Dermis lymphatic vessel endothelial cell (primary cell): ENCODE measurements at places on chromosomes 7 and 10. TPM values are rescaled to one million over a fixed set of nuclear protein-coding genes. Genes with fewer than 3 reads are reported as not detected.

SSBP1 gene
- total RNA-seq = 99.7 and 156 TPM in 2 replicates

DNAJC12 gene
- total RNA-seq = 1.3 and 1.5 TPM in 2 replicates

ACHE gene
- 2.2 and 5.1 TPM in 2 replicates for total RNA-seq

CCDC146 gene
- total RNA-seq = 1.2 and 2.1 TPM in 2 replicates

CTAGE4 gene
- total RNA-seq = 0.09 TPM in 1 of 2 replicates, not detected in the other

FKBP6 gene
- total RNA-seq = not detected in 2 replicates

CPED1 gene
- 2.8 TPM in 2 replicates for total RNA-seq

DNAH11 gene
- 0.11 TPM in 1 of 2 replicates, not detected in the other for total RNA-seq

ZWINT gene
- 6.2 and 10.2 TPM in 2 replicates for total RNA-seq

FKBP9 gene
- 149 and 186 TPM in 2 replicates for total RNA-seq

HABP2 gene
- total RNA-seq = 0.09 and 0.22 TPM in 2 replicates

ANXA8 gene
- not detected in 2 replicates for total RNA-seq

LIPK gene
- total RNA-seq = not detected in 2 replicates

CPN1 gene
- total RNA-seq = not detected in 2 replicates

HGF gene
- 0.33 and 0.43 TPM in 2 replicates for total RNA-seq

ITGA8 gene
- 2.4 and 10.9 TPM in 2 replicates for total RNA-seq

ABHD11 gene
- total RNA-seq = 5.4 TPM in 2 replicates

PODXL gene
- total RNA-seq = 173 and 342 TPM in 2 replicates

PARG gene
- total RNA-seq = 19.6 and 30.3 TPM in 2 replicates

OR13A1 gene
- total RNA-seq = not detected in 2 replicates
